Activated CD4-positive, alpha-beta T cell treated with anti-CD3 and anti-CD28 coated beads, Interleukin-2, amount 10 ng/mL, durations not matched to agents 24 days and 14 days (primary cell): ENCODE measurements at places on chromosomes 11 and 22.
A peak's percentile ranks its signal among the peaks of the same experiment; 100 is the strongest.

DNA sequence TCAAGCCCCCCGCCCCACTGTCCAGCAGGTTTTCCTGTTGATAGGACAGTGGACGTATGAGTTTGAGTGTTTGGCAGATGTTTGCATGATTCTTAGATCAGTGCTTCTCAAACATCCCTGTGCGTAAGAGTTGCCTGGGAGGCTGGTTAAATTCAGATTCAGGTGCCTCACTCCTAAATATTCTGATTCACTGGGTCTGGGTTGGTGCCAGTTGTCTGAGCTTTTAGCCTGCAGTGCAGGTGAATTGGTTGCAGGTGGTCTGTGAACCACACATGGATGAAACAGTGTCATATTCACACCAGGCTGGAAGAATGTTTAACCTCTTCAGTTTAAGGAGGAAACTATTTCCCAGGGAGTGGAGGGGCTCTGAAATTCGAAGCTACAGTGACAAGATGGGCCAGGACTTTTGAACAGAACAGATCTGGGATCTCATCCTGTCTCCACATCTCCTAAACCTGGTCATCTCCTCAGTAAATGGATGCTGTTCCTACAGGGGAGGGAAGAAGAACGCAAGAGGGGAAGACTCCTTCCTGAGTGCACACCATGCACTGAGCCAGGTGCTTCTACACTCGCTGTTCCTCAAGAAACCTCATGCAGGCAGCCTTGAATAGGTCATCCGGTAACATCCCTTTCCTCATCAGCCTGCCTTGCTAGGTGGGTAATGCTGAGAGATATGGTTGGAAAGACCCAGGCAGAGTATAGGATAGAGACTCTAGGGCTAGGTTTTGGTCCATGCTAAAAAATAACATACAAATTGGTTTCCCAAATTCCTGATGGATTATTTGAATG is 47.8 kb downstream of the TEAD1 start:
- DNase-seq, result no peak

- no peak for DNase-seq
Measured at GRCh38 chr11:36288442-36289225, 590 bp downstream of the COMMD9 start.

- DNase-seq, result no peak
Measured at GRCh38 chr11:19652623-19653375, 59.8 kb upstream of the NAV2 start.

DNA sequence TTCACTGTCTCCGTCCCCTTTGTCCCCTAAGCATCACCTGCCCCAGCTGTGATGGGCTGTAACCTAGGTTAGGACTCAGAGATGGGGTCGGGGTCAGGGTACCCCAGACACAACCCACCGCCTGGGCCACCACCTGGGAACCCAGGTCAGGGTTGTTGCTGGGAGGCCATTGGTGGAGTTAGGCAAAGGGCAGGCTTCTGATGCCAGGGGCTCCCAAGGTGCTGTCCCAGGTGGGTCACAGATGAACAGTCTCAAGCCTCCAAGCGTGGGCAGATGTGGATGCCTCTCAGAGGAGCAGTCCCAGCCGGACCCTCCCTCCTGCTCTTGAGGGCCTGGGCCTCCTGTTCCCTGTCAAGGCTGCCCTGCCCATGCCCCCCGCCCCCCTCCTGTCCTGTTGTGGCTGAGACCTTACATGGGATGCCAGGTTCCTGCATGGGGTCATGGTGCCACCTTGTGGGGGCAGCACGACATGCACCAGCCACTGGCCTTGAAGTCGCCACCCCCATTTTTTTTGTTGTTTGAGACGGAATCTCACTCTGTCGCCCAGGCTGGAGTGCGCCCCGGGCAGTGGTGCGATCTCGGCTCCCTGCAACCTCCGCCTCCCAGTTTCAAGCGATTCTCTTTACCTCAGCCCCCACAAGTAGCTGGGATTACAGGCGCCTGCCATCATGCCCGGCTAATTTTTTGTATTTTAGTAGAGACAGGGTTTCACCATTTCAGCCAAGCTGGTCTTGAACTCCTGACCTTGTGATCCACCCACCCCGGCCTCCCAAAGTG is 12.1 kb downstream of the GATD1 start:
- DNase-seq, result peak; percentile 87

- DNase-seq, result peak; percentile 94
Measured at GRCh38 chr11:44680982-44681597, 45.7 kb upstream of the TSPAN18 start.

DNA sequence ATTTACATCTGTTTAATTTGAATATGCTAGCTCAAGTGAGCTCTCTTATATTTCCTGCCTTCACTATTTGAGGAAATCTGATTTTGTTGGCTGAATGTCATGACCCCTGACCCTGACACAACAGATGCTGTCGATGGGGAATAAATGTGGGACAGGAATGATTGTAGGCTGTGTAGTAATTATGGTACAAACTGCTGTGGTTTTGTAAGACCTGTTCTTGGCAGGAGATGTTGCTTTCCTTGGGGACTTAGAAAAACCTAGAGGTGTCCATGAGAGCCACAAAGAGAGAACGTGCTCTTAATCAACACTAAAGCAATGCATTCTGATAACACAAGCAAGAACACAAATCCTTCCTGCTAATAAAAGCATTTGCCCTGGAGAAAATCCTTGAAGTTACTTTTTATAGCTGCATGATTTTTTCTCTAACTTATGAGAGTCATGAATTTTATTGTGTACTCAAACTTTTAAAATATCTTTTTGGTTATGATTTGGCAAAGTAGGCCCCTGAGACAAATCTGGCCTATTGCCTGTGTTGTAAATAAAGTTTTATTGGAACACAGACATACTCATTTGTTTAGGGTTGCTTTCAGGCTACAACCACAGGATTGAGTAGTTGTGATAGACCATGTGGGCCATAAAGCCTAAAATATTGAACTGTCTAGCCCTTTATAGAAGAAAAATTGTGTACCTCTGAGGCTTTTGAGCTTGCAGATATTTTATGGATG is 90.2 kb downstream of the DDX10 start:
- DNase-seq, result no peak

DNA sequence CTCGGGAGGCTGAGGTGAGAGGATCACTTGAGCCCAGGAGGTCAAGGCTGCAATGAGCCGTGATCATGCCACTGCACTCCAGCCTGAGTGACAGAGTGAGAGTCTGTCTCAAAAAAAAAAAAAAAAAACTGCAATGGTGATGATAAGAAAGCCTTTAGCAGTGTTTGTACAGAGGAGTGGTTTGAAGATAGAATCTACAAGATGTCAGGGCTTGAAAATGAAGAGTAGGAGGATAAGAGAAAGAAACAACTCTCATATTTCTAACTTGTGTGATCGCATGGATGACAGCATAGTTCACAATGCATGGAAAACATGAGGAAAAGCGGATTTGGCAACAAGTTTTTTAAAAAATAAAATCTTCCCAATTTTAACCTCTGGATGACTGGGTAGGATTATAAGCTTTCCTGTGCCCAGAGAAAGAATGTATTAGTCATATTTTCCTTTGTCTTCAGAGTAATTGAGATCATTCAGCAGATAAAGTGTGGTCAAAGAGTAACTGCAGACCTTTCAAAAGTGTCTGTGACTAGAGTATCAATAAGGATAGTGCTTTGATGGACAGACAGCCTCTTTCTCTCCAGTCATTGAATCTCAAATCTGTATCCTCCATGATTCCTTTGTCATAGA is 328.1 kb downstream of the CASP12 start:
- DNase-seq, result no peak

DNA sequence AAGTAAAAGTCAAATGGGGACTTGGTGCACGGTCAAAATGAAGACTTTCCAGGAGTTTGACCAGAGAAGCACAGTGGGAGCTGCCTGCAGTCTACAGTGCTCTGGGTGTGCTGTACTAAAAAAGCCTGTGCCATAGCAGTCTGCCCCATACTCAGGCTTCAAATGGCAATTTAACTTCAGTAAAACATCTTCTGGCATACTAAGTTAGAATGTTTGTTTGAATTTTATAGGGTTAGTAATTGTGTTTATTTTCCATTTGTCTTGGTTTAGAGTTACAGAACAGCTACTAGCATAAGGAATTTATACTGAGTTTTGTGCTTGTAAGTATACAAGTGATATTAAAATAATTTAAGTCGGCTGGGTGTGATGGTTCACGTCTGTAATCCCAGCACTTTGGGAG is 29.3 kb upstream of the LIPT2 start:
- DNase-seq, result peak; percentile 29

GRCh38 chr11:86063536-86063935 is 5.3 kb downstream of the PICALM start:
- no peak for DNase-seq
